ENCODE measurements at places on chromosomes 16 and 17.

GRCh38 chr16:54812229-54812628 is 118.4 kb upstream of the IRX5 start:
- no peak for DNase-seq

GRCh38 chr17:35166526-35166925 is 18.9 kb downstream of the UNC45B start:
- no peak for DNase-seq

- no peak for DNase-seq
These were observed 2.1 kb upstream of the MFSD6L start for GRCh38 chr17:8801135-8801840.

DNA sequence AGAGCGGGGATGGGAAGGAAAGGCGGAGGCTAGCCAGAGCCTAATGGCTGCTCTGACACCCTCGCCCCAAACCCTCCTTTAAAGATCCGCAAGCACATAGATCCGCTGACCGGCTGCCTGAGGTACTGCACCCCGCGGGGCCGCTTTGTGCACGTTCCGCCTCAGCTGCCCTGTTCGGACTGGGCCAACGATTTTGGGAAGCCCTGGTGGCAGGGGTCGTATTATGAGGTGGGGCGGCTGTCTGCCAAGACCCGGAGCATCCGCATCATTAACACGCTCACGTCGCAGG is 663 bp downstream of the CYB5D1 start:
- DNase-seq = peak; percentile 68

GRCh38 chr17:31072186-31072585 is 22.6 kb upstream of the NF1 start:
- DNase-seq = no peak

- no peak for DNase-seq
These were observed 227.9 kb downstream of the MSI2 start for GRCh38 chr17:57484081-57484666.

GRCh38 chr17:77493238-77493820 is 352.6 kb downstream of the SEC14L1 start:
- no peak for DNase-seq

DNA sequence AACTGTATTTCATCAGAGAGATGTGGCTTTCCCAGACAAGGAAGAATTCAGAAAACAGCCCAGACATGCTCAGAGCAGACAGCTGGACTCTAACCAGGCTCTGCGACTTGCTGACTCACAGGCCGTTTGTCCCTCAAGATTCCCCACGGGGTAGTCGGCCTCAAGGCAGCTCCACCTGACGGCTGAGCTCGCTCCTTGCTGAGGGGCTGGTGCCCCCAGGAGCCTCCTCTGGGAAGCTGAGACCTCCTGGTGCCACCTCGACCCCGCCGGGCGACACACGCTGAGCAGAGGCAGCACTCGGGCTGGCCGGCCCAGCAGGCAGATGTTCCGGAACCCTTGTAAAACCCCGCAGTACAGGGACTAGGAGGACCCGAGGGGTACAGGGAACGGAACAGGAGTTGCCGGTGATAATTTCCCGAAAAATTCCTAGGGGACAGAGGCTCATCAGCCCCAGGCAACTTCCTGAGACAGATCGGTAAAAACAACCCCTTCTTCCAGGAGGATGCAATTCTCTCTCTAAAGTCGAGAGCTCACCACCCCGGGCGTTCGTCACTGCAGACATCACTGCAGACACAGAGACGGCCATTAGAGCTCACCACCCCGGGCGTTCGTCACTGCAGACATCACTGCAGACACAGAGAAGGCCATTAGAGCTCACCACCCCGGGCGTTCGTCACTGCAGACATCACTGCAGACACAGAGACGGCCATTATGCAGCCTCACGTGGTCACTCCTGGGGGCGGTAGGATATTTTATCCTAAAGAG is 19.9 kb downstream of the RPH3AL start:
- no peak for DNase-seq

DNA sequence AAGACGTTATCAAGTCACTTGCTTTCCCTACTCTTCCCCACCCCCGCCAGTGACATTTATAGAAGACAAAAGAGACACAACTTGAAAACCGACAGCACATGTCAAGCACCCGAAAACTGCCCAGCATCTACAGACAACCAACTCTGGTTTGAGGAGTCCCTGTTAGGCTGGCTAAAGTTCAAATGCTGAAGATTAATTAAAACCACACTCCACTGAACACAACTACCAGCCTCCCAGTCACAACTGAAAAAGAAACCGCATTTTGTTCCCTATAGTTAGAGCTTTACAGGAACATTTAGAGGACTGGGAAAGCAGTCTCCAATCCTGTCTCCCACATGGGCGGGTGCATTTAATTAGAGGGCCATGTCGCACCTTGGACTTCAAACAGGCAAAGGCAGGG is 73.0 kb upstream of the COX10 start:
- no peak for DNase-seq

DNA sequence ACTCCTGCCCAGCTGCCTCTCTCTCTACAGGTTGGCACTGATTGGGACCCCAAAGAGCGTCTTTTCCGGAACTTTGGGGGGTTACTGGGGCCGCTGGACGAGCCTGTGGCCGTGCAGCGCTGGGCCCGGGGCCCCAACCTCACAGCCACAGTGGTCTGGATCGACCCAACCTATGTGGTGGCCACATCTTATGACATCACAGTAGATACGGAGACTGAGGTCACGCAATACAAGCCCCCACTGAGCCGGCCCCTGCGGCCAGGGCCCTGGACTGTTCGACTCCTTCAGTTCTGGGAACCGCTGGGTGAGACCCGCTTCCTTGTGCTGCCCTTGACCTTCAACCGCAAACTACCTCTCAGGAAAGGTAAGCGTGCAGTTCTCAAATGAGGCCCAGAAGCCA is 12.3 kb downstream of the XYLT2 start:
- DNase-seq = no peak

GRCh38 chr16:79155904-79156303 is 444.6 kb downstream of the MAF start:
- no peak for DNase-seq

- DNase-seq = no peak
These were observed 787 bp downstream of the CDH11 start for GRCh38 chr16:65120831-65121721.

DNA sequence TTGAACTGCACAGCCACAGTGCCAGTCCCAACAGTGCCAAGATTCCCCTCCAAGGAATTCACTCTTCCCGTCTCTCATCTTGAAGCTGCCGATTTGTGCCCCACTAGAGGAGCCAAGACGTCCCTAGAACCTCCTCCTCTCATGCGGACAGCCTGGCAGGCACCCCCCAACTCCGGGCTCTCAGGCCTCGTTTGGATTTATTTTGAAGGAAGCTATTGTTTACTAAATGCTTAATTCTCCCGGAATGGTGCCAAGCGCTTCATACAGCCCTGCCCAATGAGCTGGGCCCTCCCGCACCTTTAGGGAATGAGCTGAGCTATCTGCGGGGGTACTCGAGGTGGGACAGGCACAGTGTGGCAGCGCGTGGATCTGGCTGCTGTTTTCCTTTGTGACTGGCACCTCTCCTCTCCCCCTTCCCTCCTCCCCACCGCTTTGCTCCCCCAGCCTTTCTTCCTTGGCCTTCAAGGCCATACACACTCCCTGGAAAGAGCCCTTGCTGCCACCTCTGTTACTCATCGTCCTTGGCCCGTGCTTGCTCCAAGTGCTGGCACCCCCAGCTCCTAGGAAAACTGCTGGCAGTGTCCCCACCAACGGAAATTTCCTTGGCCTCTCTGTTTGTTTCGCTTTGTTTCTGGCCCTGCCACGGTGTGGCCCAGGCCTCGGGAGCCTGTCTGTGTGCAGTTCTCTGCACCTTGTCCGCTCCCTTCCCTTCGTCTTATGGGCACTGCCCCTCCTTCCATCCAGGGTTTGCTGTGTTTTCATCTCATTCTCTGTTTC is 49.9 kb upstream of the CDR2 start:
- DNase-seq = no peak

DNA sequence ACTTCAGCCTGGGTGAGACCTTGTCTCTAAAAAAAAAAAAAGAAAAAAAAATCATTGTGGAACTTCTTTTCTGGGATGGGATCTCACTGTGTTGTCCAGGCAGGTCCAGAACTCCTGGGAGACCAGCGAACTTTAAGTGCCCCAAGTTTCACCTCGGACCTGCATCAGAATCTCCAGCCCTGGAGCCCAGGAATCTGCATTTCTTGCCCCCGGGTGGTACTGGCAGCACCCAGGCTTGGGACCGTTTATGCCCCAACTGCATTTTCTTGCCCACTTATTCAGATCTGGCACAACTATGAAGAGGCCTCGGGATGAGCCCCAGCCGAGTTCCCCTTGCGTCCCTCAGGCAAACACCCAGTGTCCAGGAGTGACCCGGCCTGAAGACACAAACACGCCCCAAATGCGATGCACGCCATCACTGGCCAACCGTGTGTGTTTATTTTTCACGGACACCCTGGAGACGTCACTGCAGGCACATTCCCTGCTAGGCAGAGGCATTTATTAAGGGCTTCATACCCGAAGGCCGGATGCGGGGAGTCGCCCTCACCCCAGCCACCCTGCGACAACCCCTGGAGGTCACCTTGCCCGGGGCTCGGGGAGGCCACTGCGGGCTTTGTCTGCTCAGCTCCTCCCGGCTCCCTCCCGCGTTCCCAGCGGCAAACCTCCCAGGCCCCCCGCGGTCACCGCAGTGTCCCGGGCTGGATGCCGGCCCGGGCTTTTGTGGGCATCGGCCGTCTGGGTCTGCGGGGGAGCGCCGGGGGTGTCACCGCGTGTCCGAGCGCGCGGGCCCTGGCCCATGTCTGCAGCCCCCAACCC is 684 bp upstream of the SPIRE2 start:
- DNase-seq = no peak

DNA sequence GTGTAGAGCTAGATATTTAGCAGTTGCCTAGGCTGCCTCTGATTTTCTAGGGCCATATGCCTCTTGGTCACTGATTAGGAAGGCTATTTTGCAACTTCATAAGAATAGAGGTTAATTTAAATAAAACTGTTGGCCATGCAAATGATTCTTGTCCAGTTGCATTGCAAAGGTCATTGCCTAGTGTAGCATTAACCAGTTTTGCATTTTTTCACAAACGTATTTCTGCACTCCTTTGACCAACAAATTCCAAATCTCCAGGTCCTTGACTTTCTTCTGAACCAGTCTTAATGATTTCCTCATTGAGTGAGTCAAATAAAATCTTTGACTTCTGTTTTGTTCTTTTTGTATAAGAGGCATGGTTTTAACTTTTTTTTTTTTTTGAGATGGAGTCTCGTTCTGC is 33.5 kb downstream of the ERCC4 start:
- DNase-seq = no peak

DNA sequence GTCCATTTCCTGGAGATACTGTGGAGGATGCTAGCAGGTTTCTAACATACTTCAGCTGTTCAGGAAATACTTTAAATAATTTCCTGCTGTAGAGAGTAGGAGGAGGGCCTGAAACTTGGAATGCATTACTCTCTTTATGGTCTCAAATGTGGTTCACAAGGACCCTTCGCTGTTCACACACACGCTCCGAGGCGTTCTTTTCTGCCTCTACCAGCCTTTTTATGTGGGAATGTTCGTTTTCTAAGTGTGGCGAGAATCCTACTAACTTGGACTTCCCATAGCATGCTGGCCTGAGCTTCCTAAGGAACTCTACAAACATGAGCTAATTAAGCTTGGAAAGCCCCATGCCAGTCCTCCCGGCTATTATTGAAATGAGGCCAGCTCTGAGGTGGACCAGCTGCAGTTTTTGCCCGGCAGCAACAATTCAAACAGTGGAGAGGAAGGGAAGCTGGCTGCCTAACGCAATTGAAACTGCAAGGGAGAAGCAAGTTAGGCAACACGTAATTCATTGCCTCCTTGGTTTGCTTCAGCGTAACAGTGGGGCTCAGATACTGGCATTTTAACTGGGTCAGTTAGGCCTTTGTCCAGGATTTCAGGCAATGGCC is 18.9 kb downstream of the KPNA2 start:
- no peak for DNase-seq

DNA sequence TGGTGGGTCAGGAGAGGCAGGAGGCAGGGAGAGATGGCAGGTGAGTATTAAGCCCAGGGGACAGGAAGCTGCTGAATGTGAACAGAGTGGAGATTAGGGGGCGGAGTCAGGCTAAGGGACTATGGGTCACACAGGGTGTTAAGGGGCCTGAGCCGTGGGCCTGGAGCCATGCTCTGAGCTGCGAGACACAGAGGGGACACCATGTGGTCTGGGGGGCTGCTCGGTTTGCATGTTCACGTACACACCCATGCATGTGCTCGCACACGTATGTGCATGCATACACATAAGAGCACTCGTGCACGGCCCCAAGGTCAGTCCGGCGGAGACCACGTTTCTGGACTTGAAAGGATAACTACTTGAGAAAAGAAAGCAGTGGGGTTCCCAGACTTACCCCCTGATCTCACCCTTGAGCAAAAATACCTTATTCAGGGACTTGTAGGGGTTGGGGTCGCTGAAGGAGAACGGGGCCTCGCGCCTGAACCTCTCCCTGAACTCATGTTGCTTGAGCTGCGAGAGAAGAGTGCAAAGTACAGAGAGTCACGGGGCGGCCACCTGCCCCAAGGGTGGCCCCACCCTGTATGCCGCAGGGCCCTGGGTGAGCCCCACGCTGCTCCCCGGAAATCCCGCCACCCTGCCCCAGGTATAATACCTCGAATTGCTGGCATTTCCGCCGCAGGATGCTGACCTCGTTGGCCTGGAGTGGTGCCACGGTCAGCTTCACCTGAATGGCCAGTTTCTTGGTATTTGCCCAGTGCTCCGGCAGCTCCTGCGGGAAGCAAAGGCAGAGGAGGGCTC is 50.8 kb downstream of the DNAH17 start:
- no peak for DNase-seq

DNA sequence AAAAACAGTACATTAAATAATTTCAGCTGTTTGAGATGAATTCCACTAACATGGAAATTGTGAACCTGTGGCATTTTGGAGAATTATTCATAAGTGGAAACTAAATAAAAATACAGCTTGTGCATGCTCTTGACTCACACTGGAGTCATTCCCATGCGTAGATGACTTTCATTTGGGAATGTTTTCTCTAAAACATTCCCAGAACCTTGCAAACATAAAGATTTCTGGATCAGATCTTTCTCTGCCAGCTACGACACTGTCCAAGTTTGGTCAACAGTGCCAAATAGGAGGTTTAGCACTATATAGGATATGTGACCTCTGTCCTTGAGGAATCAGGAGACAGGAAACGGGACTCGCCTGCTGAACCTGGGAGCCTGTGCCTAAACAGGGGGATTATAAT is 400.9 kb downstream of the SLC39A11 start:
- DNase-seq = no peak

DNA sequence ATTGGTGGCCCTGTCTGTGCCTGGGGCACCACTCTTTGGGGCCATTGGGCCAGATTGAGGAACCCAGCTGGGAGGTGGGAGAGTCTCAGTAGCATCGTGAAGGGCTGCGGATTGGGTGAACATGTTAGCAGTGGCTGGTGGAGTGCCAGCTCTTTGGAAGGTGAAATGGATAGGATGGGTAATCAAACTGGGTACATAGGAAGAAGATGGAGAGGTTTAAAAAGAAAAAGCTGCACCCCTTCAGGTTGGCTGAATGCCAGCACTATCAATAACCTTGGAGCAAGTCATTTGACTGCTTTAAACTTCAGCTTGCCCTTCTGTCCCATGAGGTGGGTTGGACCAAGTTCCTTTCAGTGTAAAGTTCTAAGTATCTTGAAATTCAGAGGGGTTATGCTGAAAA is 95.0 kb downstream of the RPTOR start:
- no peak for DNase-seq

- DNase-seq = peak; percentile 44
These were observed 14.0 kb downstream of the CYB5B start for GRCh38 chr16:69438465-69438864.

GRCh38 chr17:79223471-79223870 is 148.8 kb downstream of the ENGASE start:
- DNase-seq = no peak

- DNase-seq = no peak
These were observed 4.1 kb downstream of the ST6GALNAC2 start for GRCh38 chr17:76581515-76581914.

Data from GM12865 (cell line).